Suprapubic skin (tissue), 4 donors: ENCODE measurements at places on chromosomes 13 and 19. TPM values are rescaled to one million over a fixed set of nuclear protein-coding genes. Genes with fewer than 3 reads are reported as not detected.

Gene MEIS3
- total RNA-seq = 1.6 TPM

Gene ZNF470
- 3.4 TPM for total RNA-seq

Gene LINGO3
- not detected for total RNA-seq

Gene PSG3
- total RNA-seq = not detected

Gene ZNF880
- total RNA-seq = 30.5 TPM

Gene BST2
- total RNA-seq = 11.6 TPM

Gene RFPL4A
- not detected for total RNA-seq

Gene CRB3
- 67.3 TPM for total RNA-seq

Gene NKG7
- total RNA-seq = not detected

Gene FCAR
- total RNA-seq = not detected

Gene SIAH3
- 0.10 TPM for total RNA-seq

Gene TEAD2
- total RNA-seq = 11.4 TPM

Gene CBLC
- total RNA-seq = 70.7 TPM

Gene SRRM5
- total RNA-seq = not detected

Gene LYPD3
- total RNA-seq = 612 TPM

Gene VSTM2B
- total RNA-seq = not detected

Gene ZNF302
- 13.5 TPM for total RNA-seq

Gene WDR62
- 1.8 TPM for total RNA-seq

Gene METTL21C
- not detected for total RNA-seq

Gene ZNF541
- total RNA-seq = not detected

Gene GATAD2A
- 83.1 TPM for total RNA-seq

Gene CCDC8
- 4.6 TPM for total RNA-seq
